ENCODE measurements at places on chromosomes 4 and X.

DNA sequence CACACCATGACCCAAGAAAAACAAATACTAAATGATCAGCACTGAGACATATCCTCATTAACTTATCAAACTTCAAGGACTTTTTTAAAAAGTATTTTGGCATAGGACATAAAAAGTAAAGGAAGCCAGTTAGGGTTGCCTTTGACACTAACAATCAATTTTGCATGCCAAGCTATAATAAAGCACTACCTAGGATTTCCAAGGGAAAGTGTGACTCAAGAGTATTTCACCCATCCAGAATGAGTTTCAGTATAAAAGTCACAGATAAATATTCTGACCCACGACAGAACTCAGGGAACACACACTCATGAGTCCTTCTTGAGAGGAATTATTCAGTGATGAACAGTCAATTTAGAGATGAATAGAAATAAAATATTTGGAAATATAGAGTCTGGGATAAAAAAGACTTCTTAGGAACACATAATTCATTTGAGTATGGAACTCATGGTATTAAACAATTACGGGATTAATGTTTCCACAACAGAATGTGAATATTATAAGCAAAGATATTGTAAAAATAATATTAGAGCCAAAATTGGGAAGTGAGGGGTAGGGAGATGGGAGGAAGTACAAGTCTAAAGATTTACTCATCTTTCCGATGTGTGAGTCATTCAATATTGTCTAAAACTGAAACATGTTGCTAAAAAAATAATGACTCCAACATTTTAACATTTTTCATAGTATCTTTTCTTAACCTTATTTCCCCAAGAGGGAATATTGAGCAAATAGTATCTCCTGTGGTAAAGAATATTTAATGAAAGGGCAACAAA, 143.5 kb upstream of the LNX1 start:
- no peak for DNase-seq

GRCh38 chr4:173370130-173370476, 651 bp upstream of the SAP30 start:
- peak; percentile 57 for DNase-seq

GRCh38 chr4:130478406-130478805, 1382.5 kb downstream of the C4orf33 start:
- no peak for DNase-seq

DNA sequence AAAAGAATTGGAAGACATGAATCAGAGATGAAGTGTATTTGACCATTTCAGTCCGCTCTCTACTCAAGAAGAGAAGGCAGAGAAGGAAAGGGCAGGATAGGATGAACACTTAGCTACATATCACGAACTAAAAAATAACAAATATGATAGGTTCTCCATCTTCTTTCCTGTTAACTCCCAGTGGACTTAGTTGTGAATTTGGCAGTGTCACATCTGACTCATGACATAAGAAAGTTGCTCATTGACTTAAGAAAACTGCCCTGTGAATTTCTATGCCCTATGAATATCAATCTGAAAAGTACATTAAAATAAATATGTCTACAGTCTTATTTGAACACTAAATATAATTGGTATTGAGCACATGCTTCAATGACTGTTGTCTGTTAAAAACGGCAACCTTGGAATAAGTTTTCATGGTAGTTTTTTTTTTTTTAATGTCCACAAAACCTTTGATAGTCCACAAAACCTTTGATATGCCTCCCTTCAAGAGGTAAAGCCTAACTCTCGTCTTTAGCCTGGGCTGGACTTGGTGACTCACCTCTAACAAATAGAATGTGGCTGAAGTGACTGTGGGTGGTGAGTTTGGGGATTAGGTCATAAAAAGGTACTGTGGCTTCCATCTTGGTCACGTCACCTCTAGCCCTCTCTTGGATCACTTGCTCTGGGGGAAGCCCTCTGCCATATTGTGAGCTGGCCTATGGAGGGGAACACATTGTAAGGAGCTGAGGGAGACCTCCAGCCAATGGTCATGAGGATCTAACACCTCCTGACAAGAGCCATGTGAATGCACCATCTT, 184.7 kb upstream of the S100G start:
- no peak for DNase-seq

DNA sequence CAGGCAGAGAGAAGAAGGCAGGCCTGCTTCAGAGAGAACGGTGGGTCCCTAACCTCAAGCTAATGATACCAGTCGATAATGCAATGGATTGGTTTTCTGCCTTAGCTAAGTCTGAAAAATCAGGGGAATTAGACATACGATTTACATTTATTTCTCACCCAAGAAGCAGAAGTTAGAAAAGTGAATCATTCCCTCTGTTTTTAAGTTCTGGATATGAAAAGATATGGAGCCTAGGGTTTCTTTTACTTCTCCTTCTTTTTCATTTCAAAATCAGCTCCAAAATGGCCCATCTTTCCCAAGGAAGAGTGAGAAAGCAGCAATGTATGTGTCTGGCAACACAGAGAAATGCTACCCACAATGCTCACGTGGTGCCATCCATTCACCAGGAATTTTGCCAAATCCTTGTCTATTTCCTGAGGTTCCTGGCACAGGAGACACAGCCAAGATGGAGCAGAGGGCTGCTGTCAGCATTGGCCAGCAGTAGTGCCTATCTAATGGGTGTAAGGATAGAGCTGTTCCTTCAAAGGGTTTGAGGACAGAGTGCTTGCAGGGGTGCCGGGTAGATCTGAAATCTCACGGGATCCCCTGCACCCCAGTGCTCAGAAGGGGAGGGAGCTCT, 231.5 kb downstream of the MAML3 start:
- no peak for DNase-seq

DNA sequence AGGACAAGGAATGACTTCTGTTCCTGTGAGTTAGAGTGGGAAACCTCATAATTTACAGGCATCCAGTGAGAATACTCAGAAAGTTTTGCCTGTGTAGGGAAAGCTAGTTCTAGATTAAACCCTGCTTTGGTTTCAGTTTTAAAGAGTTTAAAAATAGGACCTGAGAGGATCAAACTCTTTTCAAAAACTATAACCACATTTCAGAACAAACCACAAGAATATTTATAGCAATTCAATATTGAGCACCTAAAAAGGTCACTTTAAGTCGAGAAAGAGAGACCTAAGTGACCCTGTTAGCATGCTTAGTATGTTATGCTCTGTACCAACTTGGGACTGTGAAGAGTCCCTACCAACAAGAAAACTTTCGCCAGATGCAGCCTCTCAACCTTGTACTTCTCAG, 17.4 kb upstream of the PWWP3B start:
- no peak for DNase-seq

GRCh38 chr4:150321113-150321512, 242.9 kb downstream of the DCLK2 start:
- no peak for DNase-seq

GRCh38 chrX:109720947-109721346, 12.1 kb downstream of the ACSL4 start:
- no peak for DNase-seq

DNA sequence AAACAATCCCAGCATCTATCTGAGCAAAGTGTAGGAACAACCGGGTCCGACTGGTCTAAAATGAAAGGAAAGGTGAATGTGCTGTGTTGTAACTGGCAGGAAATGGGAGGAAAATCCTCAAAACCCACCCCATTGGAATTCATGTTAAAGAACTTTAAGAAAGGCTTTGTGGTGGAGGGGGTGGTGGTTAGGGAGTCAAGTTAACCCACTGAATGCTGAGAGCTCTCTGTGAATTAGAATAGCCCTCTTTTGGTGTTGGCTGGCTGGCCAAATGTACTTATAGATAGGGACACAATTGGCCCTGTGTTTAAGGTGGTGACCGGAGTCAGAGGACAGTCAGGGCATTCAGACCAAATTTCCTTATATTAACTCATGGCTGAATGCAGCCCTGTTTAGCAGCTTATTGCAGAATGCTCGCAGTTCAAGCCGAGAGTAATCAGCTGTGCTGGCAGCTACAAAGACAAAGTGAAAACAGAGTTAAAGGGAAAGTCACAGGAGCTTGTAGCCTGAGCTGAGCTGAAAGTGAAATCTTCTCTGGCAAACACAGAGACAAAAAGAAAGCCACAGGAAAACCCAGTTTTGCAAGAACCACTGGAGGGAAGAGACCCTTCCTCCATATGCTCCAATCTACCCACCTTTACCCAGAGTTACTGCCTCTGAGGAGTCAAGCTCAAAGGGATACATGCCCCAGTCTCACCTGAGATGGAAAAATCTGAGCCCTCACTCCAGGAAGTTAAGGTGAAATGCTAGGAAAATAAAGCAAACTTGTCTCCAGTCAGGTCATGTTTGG, 38.5 kb upstream of the UGT2B7 start:
- DNase-seq = no peak

Data from stimulated activated CD4-positive, alpha-beta T cell treated with anti-CD3 and anti-CD28 coated beads, Interleukin-4, amount 100 ng/mL, for 4 hours (primary cell).